ENCODE measurements at places on chromosomes 3 and 15.

- no peak for DNase-seq
Measured at GRCh38 chr3:10393514-10393913, 72.6 kb upstream of the SEC13 start.

DNA sequence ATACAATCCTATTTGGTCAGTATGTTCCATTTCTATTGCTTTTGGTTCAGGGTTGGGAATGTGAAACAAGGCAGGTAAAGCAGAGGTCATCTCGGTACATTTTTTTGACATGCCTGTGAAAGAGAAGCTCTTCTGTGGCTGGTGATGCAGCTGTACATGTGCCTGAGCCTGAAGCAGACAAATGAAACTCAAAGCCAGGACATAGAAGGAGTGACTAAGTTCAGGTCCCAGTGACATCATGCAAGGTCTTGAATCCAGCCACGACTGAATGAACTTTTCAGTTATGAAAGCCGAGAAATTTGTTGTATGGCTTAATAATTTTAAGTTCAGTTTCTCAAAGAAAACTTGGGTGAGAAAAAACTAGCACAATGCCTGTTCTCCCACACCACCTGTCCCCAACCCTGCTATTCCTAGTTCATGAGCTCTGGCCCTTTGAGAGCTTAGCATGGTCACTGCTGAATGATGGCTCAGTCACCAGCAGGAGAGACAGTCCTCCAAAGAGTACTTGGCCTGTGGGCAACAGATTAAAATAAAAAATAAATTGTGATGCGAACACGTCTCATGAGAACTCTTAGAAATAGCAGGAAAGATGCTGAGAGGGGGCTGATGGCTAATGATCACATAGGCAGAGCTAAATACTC is 600.2 kb upstream of the GRM7 start:
- DNase-seq, result no peak

GRCh38 chr15:80031841-80032240 is 27.6 kb upstream of the ZFAND6 start:
- no peak for DNase-seq

GRCh38 chr3:73431183-73431900 is 193.4 kb downstream of the PDZRN3 start:
- DNase-seq, result no peak

- peak; percentile 75 for DNase-seq
Measured at GRCh38 chr3:52650439-52650838, 35.3 kb downstream of the PBRM1 start.

DNA sequence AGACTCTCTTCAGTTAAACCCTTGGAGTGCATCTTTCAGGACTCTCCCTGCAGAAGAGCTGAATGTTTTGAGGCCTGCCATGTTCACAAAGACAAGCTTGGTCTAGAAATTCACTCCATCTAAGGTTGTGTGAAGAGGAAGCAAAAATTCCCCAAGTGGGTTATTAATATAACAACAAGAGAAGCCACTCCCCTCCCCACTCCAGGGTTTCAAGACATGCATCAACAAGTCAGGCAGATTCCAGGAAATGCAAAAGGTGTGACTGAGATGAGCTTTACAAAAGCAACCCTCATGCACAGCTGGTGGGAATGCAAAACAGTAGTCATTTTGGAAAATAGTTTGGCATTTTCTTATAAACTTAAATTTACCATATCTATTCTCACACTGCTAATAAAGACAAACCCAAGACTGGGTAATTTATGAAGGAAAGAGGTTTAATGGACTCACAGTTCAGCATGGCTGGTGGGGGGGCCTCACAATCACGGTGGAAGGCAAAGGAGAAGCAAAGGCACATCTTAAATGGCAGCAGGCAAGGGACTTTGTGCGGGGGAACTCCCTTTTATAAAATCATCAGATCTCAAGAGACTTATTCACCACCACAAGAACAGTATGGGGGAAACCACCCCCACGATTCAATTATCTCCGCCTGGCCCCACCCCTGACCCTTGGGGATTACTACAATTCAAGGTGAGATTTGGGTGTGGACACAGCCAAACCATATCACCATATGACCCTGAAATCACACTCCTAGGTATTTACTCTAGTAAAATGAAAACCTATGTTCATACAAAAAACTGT is 31.3 kb downstream of the TARS3 start:
- no peak for DNase-seq

DNA sequence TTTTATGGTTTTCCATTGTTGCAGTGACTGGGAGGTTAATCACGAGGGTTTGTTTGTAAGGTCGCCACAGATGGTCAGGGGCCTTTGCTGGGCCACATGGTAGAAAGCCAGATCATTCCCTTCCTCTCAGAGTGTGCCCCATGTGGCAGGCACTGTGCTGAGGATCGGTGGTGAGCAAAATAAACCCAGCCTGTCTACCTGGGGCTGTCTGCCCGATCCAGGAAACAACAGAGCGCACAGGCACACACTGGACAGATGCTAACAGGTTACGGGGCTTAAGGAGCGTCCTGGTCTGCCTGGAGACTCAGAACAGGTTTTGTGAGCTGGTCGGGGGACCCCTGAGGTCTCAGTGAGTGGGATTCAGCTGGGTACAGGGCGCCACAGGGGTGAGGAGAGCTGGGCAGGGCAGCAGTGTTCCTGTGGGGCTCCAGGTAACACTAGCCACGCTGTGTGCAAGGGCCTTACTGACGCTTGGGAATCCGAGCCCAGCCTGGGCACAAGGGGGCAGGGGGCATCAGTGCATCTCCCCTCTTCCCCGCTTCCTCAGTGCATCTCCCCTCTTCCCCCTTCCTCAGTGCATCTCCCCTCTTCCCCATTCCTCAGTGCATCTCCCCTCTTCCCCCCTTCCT is 136.4 kb downstream of the DNAJB8 start:
- DNase-seq, result no peak

DNA sequence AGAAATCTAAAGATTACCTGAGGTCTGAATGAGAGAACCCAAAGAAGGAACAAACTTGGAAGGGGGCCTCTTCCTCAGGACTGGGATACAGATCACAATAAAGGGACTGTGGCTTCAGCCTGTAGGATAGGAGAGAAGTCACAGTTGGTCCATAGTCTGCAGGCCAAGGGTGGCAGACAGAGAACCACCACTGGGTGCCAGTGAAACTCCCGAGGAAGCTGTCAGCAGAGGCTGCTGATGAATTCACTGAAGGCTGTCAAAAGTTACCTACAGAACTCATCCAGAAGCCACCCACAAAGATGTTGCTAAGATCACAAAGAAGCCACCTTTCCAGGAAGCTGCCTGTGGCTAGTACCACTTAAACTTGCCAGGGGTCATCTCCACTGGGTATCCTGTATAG is 78.5 kb downstream of the TMCO5A start:
- DNase-seq, result no peak

DNA sequence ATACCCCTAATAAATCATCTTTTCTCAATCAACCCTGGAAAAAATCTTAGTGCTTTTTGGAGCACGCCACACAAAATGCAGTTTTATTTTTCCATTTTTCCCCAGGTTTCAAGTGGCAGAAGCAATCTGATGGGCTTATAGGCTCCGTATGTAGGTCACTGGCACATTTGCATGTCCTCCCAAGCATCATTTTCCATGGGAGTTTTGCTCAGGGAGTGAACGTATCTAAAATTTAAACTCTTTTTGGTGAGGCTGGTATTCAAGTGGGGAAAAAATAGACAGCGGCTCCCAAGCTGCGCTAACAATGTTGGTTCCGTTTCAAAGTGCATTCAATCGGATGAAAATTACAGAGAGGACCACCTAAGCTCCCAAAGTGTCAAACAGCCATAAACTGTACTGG is 233.4 kb downstream of the MEX3B start:
- DNase-seq, result no peak

DNA sequence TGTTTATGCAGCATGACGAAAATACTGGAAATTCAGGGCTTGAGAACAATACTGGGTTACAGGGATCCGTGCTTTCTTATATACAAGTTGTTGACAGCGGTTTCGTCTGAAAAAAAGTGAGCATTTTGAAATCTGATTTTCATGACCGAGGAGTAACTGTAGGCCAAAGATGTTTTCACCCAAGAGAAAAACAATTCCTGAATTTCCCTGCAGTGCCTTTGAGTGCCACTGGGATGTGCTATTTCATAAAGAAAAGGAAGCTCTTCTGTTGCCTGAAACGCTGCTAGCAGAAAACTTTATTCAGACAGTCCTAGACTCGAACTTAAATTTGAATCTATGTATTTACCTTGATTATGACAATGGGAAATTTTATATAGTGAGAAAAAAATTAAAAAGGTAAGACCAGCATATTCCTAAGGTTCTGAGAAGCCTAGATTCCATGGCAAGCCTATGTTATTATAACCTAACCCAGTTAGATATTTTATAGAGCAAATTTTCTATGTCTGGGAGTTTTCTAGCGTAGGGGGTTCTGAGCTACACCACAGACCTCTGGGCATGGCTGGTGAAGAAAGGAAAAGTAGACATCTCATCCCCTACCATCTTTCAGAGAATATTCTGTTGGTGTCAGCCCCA is 30.2 kb downstream of the KCNAB1 start:
- peak; percentile 62 for DNase-seq

DNA sequence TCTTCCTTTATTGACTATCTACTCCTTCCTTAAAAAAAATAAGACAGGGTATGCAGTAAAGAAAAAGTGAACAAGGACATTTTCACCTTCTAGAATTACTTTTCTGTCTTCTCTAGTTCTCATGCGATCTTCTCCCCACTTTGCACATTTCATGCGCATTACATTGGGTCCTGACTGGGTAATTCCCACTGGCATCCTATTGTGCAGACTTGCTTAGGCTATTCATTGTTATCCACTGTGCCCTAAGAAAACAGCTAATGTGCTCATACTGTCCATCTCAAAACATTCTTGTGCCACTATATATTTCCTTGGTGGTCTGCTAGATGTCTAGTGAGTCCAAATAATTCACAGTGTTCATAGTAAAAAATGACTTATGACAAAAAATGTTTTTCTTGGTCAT is 447.4 kb upstream of the ROBO1 start:
- DNase-seq, result no peak

GRCh38 chr15:60679256-60679655 is 200.3 kb upstream of the ICE2 start:
- no peak for DNase-seq

- DNase-seq, result no peak
Measured at GRCh38 chr3:23508464-23508863, 297.3 kb upstream of the UBE2E1 start.

- DNase-seq, result no peak
Measured at GRCh38 chr15:64090527-64090926, 3.1 kb downstream of the CIAO2A start.

DNA sequence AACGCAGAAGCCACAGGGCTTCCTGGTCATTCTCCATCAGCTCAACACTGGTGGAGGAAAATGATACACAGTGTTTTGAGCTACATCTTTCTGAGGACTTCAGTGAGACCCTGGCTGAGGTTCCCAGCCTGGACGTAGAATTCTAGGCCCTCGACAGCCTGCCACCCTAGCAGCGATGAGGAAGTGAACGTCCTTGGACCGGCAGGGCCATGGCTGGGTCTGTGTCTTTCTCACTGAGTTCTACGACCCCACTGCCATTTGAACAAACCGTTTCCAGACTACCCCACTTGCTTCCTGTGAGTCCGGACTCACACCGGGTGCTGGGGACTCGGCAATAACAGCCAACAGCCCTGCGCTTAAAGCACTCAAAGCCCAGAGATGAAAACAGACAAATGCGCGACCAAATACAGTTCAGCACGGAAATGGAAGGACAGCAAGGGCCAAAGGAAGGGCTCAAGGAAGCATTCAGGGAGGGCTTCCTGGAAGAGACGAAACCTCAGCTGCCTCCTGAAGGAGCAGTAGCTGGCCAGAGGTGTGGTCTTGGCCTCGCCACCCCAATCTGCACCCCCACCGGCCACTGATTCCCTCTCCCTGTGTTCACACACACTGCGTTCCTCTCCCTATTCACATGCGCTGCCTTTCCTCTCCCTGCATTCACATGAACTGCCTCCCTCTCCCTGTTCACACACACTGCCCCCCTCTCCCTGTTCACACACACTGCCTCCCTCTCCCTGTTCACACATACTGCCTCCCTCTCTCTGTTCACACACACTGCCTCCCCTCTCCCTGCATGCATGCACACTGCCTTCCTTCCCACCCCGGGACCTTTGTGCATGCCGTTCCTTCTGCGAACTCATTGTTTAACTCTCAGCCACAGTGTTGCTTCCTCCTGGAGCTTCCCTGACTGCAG is 136.3 kb upstream of the PRR20G start:
- no peak for DNase-seq

- no peak for DNase-seq
Measured at GRCh38 chr3:189689625-189690024, 58.4 kb downstream of the TP63 start.

DNA sequence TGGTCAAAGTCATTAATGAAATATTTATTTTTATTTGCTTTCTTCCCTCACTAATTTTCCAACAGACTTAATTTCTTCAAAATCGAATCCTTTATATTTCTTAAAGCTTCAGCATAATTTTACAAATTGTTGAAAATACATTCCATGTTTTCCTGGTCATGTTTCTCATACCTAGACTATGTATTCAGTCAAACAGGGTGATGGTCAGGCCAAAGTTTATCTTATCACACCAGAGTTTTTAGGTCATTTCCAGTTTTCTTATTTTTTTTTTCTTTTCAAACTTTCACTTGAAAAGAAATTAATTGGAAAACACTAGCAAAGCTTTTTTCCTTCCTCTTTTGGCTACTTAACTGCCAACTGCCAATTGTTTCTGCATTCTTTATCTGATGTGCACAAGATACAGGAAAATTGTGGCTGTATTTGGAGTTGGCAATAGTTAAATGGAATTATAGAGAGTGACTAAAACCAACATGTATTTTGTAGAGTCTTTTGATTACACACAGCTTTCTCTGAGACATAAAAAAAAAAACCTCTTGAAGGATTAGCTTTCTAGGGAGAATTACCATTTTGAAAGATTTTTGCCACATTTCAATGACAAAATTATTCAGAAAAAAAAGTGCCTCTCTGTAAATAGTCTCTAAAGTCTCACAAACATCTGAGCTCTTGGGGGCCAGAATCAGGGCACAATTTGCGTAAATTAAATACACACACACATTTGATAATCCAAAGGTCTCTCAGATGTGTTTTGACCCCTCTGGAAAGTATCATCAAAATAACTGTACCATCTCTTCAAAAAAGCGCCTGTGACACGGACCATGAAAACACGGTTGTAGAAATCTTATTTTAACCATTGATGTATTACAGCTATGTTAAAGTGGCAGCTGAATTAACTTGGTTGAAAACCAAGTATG is 603.2 kb upstream of the KCNMB2 start:
- no peak for DNase-seq

GRCh38 chr3:154294016-154294415 is 30.3 kb downstream of the DHX36 start:
- DNase-seq, result no peak

- no peak for DNase-seq
Measured at GRCh38 chr3:37652851-37653250, 208.8 kb upstream of the CTDSPL start.

DNA sequence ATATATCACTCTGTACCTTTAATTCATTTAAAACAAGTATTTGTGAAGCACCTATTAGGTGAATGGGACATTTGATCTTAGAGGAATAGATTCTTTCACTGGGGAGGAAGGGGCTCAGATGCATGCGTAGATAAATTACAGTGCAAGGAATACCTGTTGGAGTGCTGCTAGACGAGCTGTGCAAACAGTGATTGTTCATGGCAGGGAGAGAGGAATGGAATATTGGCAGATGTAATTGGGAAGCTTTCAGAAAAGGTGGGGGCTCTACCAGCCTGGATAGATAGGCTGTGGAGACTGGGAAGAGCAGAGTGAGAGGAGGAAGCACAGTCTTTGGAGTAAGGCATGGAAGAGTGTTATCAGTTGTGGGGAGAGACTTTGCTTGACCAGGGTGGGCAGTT is 116.8 kb downstream of the AKAP13 start:
- no peak for DNase-seq
